ENCODE measurements at places on chromosomes 3 and 15.
A peak's percentile ranks its signal among the peaks of the same experiment; 100 is the strongest.

- no peak for DNase-seq
Measured at GRCh38 chr3:131233900-131234668, 147.5 kb upstream of the NUDT16 start.

- DNase-seq: peak; percentile 56
Measured at GRCh38 chr3:167750272-167750971, 14.9 kb downstream of the SERPINI1 start.

DNA sequence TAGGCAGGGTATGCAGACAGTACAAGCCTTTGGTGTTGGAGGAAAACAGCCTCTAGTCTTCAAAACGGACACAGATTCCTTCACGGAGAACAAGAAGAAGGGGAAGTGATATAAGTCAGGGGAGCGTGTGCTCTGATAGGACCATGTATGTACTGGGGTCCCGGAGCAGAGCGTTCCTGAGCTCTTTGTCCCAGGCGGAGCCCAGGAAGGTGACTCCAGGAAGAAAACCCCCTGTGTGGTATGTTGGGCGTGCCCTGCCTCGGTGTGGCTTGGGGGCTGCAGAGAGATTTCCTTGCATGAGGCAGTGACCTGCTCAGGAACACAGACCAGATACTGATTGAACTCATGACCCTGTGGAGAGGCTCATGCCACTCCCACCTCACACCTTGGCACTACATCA, 21.7 kb downstream of the MELTF start:
- DNase-seq: no peak

DNA sequence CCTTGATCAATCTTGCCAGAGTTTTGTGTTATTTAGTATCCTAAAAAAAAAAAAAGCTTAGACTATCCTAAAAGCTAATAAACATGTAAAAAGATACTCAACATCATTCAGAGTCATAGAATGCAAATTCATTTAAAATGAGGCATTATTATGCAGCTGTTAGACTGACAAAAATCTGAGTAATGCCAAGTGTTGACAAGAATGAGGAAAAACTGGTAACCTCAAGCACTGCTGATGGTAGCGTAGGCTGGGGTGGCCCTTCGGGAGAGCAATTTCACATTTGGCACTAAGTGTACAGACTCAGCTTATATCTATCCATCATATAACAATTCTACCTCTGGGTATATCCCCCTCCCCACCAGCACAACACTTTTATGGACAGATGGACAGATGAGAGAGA, 280.4 kb downstream of the RAP2B start:
- DNase-seq: no peak

GRCh38 chr15:65642594-65642993, 20.9 kb downstream of the SLC24A1 start:
- no peak for DNase-seq

DNA sequence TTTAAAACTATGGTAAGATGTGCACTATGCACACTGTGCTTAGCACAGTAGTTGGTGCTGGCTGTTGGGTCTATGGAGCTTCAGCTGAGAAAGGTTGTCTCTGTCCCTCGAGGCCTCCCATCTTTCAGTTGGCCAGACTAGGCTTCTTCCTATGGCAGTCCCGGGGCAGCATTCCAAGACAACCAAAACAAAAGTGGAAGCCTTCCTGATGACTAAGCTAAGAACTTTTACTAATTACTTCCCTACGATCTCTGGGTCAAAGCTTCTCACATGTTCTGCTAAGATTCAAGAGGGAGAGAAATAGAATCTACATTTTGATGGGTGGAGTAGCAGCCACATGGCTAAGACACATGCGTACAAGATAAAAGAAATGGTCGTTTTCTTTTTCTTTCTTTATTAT, 342.8 kb downstream of the TUSC7 start:
- no peak for DNase-seq

Measured in CD4-positive, alpha-beta T cell treated with Interleukin-17A for 1 hour (primary cell).